ENCODE measurements at places on chromosomes 4 and X.

GRCh38 chr4:1207157-1207470, 34.7 kb upstream of the SPON2 start:
- DNase-seq: no peak

DNA sequence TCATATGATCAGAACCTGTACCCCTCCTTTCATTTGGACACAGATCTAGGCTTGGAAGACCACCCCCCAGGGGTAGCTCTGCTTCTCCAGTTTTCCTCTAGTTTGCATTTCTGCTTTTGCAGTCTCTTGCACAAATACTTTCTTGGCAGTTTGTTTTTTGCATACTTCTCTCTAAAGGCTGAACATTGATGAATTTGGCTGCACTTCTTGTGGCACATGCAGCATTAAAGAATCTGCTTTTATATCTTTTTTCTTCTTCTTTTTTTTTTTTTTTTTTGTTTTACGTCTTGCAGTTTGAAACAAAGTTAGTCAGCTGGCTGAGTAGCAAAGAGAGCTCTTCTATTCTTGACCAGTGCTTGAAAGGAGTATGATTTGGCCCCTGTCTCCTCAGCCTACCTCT, 273.0 kb downstream of the GLUD2 start:
- DNase-seq: no peak

DNA sequence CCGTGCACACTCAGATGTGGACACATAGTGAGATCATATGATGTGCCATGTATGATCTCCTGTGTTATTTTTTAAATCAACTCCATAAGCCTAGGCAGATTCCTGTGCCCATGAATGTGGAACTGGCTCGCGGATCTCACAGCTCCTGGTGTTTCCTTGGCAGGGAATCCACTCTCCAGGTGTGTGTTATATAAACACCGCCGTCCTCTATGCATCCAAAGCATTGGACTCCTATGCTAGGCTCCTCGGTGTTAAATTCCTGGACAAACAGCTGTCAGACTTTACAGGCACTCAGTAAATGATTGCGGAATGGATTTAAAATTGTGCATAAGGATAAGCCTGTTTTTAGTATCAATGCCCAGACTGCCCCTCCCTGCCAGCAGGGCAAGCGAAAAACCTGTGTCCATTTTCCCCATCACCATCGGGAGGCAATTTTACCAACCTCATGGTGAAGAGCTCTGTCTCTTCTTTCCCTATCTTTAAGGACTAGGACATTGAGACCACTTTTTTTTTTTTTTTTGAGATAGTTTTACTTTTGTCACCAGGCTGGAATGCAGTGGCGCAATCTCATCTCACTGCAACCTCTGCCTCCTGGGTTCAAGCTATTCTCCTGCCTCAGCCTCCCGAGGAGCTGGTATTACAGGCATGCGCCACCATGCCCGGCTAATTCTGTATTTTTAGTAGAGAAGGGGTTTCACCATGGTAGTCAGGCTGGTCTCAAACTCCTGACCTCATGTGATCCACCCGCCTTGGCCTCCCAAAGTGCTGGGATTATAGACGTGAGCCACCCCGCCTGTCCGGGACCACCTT, 23.6 kb upstream of the GPR78 start:
- no peak for DNase-seq

GRCh38 chrX:39630344-39630743, 467.4 kb downstream of the BCOR start:
- no peak for DNase-seq

DNA sequence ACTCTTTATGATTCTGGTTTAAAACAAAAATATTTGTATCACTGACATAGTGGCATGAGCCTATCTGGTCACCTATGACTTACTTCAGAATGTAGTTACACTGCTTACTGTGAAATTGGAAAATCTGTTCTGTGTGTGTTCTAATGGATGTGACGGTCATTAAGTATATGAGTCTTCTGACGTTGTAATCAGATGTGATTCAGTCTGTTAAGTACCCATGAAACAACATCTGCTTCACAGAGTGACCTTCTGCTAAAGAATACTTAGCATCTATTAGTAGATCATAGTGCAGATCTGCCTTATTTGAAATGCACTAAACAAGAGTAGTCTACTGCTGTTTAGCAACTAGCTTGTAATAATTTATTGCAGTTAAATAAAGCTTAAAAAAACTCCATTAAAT, 317.1 kb downstream of the DCTD start:
- DNase-seq: no peak

DNA sequence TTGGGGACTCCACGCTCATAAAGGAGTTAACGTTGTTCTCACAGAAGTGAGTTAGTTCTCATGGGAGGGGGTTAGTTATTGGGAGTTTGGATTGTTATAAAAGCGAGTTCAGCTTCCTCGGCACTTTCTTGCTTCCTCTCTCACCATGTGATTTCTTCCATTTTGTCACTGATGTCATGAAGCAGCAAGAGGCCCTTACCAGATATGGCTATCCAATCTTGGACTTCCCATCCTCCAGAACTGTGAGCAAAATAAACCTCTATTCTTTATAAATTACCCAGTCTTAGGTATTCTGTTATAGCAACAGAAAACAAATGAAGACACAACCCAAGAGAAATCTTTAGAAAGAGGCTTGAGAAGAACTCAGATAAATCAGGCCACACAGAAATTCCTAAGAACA, 29.5 kb downstream of the RELL1 start:
- no peak for DNase-seq

DNA sequence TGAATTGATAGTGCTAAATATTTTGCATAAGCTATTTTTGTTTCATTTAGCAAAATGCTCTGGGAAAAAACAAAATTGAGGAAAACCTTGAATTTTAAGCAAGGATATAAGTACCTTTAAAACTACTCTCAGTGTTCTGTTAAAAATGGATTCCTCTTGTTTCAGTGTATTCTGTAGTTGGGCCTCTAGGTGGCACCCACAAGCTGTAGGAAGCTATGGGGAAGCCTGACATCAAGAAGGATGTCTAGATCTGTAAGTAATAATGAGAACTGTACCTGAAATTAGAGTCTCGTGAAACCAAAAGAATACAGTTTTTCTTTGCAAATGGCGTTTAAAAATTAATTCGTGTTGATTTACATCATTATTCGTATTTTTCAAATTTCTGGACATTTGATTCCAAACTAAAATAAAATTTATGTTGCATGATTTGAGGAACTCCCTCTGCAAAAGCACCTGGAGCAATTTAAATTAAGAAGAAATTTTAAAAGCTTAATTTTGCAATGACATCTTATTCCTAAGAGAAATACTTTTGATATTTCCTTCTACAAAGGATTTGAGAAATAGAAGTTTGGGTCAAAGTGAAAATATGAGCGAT, 51.2 kb downstream of the TMPRSS11E start:
- DNase-seq: peak; percentile 68

DNA sequence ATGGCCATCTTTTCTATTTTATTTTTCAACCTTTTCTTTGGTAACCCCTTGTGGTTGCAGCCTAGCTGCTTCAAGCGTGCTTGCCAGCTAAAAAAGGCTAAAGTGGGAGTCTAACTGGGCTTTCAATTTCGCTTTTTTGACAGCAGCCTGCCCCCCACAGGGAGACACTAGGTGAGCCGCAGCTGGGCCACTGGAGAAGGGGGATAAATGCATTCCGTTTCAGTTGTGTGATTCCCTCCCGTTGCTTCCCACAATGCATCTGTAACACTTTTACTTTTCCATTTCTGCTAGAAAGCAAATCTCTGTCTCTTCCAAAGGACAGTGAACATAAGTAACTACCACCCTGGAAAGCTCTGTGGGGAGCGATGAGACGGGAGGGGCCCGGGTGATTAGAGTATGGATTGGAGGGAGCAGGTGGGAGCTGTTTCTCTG, 86.3 kb upstream of the RAPGEF2 start:
- no peak for DNase-seq

GRCh38 chrX:12789976-12790375, 1.2 kb upstream of the PRPS2 start:
- no peak for DNase-seq

- no peak for DNase-seq
Measured at GRCh38 chrX:153770601-153771414, 6.8 kb downstream of the PLXNB3 start.

- no peak for DNase-seq
Measured at GRCh38 chrX:39507617-39508299, 590.0 kb downstream of the BCOR start.

DNA sequence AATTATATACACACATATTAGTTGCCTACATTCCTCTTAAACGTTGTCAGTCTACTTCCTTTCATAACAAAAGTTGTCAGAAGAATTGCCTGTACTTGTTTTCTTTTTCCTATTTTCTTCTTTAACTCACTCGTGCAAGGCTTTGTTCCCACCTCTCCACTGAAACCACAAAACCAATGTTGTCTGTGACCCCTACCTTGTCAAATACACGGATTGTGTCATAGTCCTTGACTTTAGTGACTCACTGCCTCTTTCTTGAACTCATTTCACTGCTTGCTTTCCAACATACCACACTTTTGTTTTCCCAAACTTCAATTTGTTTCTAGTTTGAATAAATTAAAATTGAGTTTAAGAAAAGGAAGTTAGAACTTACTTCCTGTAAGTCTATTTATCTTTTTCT, 283.9 kb upstream of the AGA start:
- DNase-seq: no peak

DNA sequence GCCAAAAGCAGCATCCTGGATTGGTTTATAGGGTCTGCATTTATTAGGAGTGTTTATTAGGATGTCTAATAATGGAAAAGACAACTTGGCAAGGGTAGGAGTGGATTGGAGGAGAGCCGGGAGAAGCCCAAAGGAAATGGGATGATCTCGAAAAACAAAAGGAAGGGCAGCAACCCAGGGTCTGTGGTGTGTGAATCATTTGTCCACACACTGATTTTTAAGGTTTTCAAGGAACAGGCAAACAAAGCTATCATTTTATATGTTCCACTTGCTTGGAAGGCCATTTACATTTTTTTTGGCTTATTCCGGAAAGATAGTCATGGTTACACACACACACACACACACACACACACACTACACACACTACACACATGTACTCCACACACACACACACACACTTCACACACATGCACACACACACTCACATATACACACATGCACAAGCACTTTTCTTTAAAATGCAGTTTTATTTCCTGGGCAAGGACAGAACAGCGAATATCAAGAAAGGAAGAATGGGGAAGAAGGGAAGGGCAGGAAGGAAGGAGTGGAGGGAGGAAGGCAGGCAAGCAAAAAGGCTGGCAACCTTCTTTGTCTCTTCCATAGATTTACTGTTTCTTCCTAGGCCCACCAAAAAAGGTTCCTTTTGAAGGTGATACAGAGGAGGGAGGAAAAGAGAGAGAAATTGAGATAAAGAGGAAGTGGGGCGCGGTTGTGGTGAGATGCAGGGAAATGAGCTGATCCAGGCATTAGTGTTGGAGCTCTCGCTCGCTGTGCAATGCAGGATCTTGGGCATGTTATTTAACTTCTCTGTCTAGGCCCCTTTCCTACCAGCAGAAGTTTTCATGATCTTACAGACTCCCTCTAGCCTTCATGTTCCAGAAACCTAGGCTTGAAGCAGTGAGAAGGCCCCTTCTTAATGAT, 88.6 kb upstream of the MAML3 start:
- DNase-seq: no peak

DNA sequence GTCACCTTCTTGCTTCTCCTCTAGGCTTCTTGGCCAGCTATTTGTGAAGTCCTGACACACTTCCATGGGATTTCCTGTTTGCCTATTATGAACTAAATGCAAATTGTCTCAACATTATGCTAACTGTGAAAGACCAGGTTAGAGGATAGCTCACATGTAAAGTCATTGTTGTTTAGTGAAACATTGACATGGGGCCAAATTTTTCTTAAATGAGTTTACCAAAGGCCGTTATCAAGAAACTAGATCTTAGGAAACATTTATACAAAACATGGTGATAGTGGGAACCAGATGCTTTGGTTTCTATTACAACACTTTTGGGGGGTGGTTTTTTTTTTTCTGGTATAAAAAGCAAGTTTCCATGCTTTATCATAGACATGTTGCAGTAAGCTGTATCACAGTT, 466.8 kb upstream of the FAM241A start:
- no peak for DNase-seq

GRCh38 chrX:122583551-122583950, 600.5 kb upstream of the GRIA3 start:
- DNase-seq: no peak

- DNase-seq: peak; percentile 1
Measured at GRCh38 chr4:25377572-25378436, 741 bp downstream of the ANAPC4 start.

GRCh38 chrX:52983321-52984000, 25.1 kb upstream of the FAM156A start:
- DNase-seq: no peak

- no peak for DNase-seq
Measured at GRCh38 chrX:95218976-95219375, 1465.7 kb upstream of the DIAPH2 start.

GRCh38 chr4:187128976-187129375, 405.3 kb upstream of the FAT1 start:
- no peak for DNase-seq

DNA sequence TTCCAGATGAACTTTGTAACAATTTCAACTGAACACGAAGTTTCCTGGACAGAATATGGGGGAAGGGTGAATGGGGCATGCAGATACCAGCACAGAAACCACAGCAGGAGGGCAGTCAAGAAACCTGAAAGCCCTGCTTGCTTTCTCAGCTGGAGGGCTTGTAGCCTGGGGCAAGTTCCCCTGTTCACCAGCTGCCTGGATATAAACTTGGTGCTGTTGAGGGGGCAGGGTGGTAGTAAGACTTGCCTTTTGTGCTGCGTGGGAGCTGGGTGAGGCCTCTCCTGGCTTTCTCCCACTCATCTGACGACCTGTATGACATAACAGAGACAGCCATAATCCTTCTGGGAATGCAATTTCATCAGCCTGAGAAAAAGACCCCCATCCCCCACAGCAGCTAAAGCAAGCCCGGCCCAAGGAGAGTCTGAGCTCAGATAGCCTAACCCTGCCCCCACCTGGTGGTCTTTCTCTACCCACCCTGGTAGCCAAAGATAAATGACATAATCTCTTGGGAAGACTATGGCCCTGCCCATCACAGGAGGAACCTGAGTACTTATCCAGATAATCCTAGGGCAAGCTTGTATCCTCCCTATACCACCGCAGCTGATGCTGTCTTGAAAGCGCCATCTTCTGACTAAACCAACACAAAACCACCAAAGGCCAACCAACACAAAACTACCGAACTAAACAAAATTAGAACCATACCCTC, 234.3 kb downstream of the LAS1L start:
- DNase-seq: no peak

GRCh38 chrX:39017716-39018115, 216.5 kb downstream of the MID1IP1 start:
- no peak for DNase-seq

DNA sequence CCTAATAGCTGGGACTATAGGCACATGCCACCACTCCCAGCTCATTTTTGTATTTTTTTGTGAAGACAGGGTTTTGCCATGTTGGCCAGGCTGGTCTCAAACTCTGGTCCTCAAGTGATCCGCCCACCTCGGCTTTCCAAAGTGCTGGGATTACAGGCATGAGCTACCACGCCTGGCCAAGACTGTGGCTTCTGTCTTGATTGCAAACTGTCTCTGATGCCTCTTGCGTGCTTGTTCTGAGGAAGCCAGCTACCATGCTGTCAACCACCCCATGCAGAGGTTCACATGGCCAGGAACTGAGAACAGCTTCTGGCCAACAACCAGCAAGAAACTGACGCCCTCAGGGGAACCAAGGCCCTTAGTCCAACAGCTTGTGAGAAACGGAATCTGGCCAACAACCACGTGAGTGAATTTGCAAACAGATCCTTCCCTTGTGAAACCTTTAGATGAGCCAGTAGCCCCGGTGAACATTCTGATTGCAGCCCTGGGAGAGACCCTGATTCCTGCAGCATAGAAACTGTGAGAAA, 71.2 kb downstream of the SUPT20HL2 start:
- DNase-seq: no peak

GRCh38 chr4:104217526-104217925, 277.2 kb downstream of the CXXC4 start:
- DNase-seq: no peak

- DNase-seq: no peak
Measured at GRCh38 chr4:101807351-101807750, 16.8 kb downstream of the BANK1 start.

Data from CD4-positive, alpha-beta T cell treated with Interleukin-10 for 1 hour (primary cell).